ENCODE measurements at places on chromosomes 1 and 21. TPM values are rescaled to one million over a fixed set of nuclear protein-coding genes. Genes with fewer than 3 reads are reported as not detected.

The ACTL8 gene
- total RNA-seq = not detected

The CRYAA gene
- total RNA-seq = not detected

The AMY1C gene
- total RNA-seq = not detected

DNA sequence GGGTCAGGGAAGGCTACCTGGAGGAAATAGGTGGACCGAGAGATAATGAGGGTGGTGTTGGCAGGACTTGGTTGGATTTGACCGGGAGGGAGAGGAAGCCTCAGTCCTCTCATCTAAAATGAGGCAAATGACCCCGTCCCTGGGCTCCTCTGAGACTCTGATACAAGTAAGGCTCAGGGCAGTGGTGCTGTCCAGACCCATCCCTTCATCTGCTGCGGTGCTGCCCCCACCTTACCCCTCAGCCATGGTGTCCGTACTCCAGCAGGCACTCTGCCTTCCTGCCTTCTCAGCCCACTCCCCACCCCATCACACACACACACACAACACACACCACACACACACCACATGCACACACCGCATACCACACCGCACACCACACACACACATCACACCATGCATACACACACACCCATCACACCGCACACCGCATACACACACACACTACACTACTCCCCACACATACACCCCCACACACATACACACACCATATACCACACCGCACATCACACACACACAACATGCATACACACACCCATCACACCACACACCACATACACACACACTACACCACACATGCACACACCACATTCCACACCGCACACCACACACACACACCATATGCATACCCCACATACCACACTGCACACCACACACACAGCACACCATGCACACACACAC is 29.4 kb upstream of the SLC26A9 start:
- no peak overlapping the region for H3K27ac ChIP-seq
- H3K4me1 ChIP-seq = no peaks in the 10 kb centered on the region
- H3K4me3 ChIP-seq = no peak overlapping the region
- no peak for DNase-seq

DNA sequence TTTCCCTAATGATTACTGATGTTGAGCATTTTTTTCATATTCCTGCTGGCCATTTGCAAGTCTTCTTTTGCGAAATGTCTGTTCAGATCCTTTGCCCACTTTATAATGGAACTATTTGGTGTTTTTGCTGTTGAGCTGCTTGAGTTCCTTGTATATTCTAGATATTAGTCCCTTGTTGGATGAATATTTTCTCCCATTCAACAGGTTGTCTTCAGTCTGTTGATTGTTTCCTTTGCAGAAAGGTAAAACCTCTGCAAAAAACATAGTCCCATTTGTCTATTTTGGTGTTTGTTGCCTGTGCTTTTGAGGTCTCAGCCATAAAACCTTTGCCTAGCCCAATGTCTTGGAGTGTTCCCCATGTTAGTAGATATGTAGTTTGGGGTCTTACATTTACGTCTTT is 78.0 kb upstream of the GUCA2B start:
- DNase-seq = no peak
- no peaks in the 10 kb centered on the region for H3K36me3 ChIP-seq
- H3K4me1 ChIP-seq = no peaks in the 10 kb centered on the region
- no peak overlapping the region for H3K4me3 ChIP-seq

DNA sequence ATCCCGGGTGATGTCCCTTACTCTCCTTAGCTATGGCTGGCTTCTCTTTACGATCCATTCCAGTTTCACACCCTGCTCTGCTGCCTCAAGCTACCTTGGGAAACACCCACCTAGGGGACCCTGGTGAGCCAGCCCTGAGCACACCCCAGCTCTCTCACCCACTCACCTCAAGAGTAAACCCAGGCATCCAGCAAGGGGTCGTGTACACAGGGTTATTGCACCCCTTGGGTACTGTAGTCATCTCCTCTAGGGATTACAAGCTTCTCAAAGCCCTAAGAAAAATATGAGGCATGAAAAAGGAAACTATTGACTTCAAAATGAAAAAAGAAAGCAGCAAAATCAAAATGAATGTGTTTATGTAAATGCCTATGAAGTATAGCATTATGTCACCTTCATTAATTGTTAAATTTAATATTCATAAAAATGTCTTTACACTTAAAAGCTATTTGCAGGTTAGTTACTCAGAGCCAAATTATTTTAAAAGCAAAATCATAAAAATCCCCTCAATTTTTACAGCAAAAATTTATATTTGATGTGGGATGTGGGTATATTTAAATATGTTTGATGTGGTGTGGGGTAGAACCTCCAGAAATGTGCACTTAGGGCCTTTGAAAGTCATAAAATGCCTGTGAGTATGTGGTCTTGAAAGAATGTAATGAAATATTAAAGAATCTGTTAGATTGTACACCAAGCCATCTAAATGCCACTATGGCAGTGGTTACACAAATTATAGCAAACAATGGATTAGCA is 190.3 kb downstream of the C1orf94 start:
- H3K27me3 ChIP-seq = peaks cover 3% of the 10 kb centered on the region
- no peaks in the 10 kb centered on the region for H3K36me3 ChIP-seq
- no peaks in the 10 kb centered on the region for H3K4me1 ChIP-seq
- no peak for DNase-seq
- no peak overlapping the region for H3K4me3 ChIP-seq

Data from activated CD8-positive, alpha-beta T cell treated with anti-CD3 and anti-CD28 coated beads, Interleukin-2, amount 10 ng/mL, durations not matched to agents 7 days and 5 days (primary cell).